ENCODE measurements at places on chromosomes 2 and 18.
A peak's percentile ranks its signal among the peaks of the same experiment; 100 is the strongest.

DNA sequence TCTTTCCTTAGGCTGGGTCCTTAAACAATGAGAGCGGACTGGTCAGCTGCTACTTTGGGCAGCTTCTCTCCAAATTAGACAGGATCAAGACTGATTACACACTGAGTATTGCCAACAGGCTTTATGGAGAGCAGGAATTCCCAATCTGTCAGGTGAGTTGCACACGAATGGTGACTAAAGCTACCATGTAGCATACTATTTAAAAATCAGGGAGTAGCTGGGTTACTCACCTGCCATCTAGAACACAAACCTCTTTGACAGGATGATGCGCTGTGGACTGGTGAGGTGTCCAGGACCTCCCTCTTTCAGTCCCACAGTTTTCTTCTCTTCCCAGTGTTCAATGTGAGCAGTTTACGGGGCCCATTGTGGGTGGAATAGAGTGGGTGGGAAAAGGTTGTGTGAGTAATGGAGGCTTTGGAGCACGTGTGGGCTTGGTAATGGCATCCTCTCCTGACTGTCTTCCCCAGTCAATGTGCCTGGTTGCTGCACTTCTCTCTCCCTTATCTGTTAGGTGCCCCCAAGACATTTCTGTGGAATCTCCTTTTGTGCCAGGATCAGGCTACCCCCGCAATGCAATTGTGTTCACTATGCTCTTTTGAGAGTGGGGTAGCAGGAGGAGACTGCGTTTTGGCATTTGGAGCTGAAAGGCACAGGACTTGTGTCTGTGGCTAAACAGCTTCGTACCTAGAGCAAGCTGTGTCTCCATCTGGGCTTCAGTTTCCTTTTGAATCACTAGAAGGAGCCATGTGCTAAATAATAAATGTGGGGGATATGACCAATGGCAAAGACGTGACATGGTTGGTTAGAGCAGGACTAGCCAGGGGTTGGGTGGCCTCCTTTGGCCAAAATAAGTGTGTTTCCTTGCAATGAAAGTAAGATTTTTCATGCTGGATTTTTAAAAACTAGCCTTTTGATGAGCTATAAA is 17.7 kb downstream of the SERPINB12 start:
- no peak for DNase-seq

- DNase-seq: no peak
These were observed 34.2 kb upstream of the BAZ2B start for GRCh38 chr2:159650574-159650973.

DNA sequence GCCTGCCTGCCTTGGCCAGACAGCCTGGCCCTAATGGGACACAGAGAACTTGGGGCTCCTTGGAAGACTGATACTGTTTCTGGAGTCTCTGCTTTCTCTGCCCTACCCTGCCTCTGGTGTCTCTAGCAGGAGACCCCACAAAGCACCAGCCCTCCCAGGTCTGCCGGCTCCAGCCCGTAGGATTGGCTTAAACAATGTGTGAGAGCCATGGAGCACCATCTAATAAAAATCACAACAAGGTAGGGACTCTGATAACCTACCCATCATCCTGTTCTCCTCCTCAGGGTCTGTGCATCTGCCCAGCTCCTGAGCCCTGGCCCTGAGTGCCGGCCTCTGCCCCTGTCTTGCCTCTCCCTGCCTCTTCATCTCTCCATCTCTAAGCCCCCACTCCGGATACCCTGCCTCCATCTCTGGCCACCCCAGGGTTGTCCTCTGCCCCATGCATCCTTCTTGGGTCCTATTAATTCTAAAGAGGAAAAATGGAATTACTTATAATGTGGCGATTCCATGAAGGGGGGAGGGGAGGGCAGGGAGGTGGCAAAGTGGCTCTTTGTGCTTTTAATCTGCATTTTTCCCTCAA is 1.2 kb upstream of the ECEL1 start:
- no peak for DNase-seq

DNA sequence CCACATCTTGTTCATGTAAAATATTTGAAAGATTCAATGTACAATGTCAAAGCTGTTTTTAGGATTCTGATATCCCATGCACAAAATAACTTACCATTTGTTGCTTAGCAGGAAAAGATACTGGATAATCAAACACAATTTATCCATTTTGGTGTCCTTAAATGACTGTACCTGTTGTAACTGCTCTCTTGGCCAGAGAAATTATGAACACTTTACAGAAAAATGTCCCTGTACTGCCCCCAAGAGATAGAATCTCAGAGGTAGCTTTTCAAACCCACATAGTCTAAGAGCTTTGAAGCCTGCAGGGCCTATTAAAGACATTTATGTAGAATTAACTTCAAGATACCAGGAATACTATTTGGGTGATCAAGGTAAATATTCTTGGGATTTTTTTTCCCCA is 12.2 kb upstream of the ME2 start:
- DNase-seq: no peak

DNA sequence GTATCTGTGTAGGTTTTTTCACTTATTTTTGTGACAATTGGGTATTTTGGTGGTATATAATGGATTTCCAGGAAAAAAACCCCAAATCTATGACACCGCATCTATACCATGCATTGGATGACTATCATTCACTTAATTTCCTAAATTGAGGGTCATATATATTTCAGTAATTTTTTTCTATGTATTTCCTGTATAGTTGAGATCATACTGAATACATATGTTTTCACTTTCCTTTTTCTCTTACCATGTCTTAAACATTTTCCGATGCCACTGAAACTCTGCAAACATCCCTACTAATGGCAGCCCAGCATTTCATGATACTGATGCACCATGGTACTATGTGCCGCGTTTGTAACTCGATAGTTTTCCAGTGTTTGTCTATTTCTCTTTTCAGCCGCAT is 40.4 kb downstream of the CDKL4 start:
- no peak for DNase-seq

GRCh38 chr18:48613589-48614404 is 75.0 kb downstream of the CTIF start:
- no peak for DNase-seq

GRCh38 chr2:159202568-159203071 is 83.9 kb downstream of the WDSUB1 start:
- DNase-seq: peak; percentile 72

GRCh38 chr2:30530346-30530745 is 83.3 kb downstream of the LCLAT1 start:
- no peak for DNase-seq

GRCh38 chr2:3611589-3611988 is 16.7 kb downstream of the COLEC11 start:
- no peak for DNase-seq

- DNase-seq: no peak
These were observed 7.2 kb downstream of the TRIB2 start for GRCh38 chr2:12723736-12724463.

DNA sequence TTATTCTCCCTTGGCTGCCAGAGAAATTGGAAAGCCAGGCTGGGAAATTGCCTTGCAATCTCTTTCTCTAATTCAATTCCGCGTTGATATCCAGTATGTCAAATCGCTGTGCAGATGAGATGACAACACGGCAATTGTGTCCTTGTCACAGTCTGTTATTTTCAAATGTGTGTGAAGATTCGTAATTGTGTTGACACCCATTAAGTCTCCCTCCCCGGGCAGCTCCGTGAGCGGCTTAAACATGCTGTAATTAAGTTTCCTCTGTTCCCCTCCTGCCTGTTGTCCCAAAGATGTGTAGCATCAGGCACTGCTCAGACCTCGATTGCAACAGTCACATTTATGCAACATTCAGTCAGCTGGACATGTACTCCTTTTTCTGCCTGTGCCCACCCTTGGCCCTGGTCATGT is 209.5 kb downstream of the LPIN1 start:
- DNase-seq: no peak

DNA sequence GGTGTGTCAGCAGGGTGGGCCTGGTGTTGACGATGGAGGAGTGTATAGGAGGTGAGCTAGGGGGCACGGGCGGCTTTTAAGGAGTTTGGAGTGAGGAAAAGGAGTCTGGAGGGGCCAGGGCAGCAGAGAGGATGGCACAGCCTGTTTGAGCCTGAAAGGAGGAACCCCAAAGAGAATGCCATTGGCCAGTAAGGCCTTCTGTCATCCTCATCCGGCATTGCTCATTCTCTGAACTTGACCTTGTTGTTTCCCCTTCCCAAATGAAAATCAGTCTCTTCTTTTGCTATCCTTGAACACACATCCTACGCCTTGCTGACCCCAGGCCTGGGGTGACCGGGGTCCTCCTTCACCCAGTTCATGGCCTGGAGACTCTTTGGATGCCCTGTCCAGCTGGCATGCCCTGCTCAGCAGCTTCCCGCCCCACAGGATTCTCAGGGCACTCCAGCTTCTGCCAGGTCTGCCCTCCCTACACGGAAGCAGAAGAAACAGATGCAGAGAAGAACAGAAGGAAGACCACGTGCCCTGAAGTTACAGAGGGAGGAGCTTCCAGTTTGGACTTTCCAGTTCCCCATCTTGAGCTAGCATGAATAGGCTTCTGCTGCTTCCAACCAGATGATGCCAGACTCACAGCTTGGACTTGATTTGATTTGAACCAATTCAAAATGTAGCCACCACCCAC is 20.5 kb upstream of the KIF3C start:
- DNase-seq: peak; percentile 82

DNA sequence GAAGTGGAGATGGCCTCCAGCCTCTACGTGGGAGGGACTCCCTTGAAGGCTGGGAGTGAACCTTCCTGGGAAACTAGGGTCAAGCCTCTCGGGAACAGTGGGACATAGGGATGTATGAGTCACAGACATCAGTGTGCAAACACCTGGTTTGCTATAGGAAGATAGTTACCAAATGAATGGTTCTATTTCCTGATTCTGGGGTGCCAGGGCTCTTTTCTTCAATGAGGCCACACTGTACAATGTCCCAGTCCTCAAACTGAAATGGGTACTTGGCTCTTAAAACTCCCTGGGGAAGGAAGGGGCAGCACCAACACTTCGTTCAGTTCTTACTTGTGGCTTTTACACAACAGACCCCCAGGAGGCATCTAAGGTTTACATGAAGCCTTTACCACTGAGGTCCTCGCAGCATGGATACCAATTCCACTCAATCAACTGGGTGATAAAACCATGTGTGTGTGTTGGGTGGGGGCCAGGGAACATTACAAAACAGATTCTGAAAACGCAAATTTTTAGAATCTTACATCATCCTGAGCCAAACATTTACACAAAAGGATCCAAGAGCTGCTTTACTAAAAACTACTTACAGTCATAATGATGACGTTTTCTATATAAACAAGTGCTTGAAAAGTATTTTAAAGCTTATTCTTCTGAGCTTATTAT is 10.4 kb downstream of the ERFE start:
- no peak for DNase-seq

GRCh38 chr2:216281876-216282275 is 90.4 kb downstream of the MARCHF4 start:
- no peak for DNase-seq

- no peak for DNase-seq
These were observed 2.7 kb downstream of the STARD7 start for GRCh38 chr2:96205888-96206287.

DNA sequence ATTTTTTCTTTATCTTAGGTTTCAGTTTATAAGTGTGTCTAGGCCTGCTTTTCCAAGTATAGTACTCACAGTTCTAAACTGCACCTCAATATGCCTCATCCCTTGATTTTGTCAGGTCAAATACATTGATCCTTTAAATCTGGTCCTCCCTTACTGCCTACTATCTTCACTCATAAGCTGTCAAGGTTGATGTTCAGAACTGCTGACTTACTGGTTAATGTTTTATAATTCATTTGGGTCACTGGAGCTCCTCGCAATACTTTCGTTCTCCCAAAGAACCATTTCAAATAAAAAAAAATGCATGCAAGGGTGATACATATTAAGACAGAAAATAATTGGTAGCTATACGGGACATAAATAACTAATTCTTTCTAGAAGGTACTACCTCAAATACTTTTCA is 41.3 kb upstream of the MARCHF7 start:
- DNase-seq: no peak

All from NCI-H446 treated with DMSO at 0.1 percent for 48 hours (cell line).